ENCODE measurements at places on chromosomes 12 and 14.

GRCh38 chr12:117134059-117134458 is 34.8 kb upstream of the TESC start:
- peak; percentile 10 for DNase-seq

DNA sequence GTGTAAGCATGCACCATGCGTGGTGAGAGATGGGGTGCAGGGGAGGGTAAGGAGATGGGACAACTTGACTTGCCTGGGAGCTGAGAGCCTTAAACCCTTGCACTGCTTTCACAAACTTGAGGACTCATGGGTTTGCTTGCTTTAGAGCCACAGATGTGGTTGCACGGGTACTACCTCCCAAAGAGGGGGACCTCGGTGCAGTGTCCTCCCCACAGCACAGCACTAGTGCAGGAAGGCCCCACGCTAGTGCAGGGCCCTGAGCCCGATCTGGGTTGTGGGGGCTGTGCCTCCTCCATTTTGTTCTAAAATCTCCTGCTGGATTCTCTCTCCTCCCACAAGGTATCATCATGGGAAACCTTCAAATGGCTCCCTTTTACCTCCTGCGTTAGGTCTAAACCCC is 11.2 kb downstream of the KRT72 start:
- DNase-seq, result no peak

DNA sequence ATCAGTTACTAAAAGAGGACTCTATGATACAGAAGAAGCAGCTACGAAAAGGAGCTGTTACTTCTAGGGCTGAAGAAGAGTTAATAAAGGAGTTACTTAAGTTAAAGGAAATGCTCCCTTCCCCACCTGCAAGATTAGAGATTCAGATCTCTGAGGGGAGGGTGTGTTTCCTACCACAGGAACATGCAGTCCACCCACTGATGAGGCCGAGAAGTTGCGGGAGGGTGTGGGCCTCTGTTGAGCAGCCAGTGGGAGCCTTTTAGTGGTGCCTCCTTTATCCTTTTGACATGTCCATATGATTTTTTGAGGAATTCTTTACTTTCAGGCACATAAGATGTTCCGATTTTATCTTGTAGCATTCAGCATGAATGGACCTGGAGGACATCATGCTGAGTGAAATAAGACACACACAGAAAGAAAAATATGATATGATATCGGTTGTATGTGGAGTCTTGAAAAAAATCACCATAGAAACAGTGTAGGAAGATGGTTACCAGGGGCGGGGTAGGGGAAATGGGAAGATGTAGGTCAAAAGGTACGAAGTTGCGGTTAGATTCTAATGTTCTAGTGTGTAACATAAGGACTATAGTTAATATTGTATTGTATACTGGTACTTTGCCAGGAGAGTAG is 4.4 kb upstream of the M6PR start:
- DNase-seq, result peak; percentile 20

DNA sequence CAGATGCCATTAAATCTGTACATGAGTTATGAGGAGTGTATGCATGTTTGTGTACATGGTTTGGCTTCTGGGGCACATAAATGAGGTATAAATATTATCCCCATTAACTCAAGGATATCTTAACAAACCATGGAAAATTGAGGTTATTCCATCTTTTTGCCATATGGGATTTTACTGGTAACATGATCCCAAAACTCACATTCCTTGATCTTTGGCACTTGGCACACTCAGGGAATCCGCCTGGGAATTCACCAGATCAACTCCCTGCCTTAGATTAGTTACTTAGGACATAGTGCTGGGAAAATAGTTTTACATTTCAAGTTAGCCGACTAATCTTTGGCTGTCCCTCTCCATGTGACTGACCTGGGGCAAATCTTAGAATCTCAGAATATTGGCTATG is 16.9 kb downstream of the CDKN1B start:
- no peak for DNase-seq

DNA sequence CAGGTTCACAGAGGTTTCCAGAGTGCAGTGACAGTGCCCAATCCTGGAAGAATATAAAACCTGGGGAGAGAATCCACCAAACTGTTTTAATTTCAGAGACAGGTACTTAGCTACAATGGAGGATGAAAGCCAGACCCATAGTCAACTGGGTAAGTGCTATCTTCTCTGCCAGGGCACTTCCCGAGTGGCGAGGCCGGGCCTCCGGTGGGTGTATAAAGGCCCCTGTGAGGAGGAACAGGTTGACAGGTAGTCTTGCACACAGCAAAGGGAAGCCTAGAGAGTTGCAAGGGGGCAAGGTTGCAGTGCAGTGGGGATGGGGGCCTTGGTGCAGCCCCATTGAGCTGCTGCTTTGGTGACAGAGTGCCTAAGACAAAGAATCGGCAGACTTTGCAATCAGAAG is 130.7 kb downstream of the SLC38A6 start:
- DNase-seq, result no peak

DNA sequence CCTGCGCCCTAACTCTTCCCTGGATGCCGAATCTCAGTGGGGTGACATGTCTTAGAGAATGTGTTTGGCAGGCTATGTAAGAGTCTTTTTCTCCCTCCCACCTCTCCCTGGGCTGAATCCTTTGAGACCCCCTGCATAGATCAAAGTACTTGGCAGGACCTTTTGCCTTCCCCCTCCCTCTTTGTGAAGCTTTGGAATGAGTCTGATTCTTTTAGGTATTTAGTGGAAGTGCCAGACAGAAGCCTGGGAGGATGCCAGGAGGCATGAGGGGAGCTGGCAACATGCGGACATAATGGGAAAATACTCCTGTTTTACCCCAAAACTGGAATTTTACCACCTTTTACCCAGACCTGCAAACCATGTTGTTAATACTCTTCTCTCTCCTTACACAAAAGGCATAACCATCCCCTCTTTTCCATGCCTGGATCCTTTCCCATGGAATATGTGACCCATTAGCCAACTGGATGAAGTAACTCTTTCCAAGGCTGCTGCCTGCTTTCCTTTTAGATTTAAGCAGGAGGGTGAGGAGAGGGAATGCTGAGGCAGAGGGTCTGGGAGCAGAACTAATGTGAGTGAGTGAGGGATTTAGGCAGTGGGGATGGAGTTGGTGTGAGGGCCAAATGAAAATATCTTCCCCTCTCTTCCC is 41.7 kb downstream of the TTLL5 start:
- DNase-seq, result no peak

DNA sequence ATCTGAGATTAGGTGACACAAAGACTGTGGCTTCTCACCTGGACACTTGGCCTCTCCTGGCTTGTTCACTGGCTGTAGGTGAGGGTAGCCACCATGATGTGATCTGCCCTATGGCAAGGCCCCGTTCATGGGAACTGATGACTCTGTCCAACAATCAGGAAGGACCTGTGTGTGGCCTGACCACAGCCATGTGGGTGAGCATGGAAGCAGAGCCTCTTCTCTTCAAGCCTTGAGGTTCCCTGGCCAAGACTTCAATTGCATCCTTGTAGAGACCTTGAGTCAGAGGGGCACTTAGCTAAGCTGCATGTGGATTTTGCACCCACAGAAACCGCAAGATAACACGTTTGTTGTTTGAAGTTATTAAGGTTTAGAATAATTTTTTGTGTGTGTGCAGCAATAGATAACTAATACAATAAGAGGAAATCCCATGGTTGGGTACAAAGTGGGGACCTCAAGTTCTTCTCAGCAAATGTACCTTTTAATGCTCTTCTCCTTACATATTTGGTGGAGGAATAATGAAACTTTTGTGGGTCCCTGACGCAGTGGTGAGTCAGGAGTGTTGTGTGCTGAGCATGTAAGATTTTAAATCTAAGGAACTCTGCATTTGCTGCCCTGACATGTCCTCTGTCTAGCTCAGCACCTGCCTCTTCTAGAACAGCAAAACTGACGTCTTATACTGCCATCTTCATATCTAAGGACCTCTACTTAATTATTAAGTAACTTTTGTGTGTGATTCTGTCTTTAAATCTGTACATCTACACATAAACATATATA is 27.5 kb upstream of the PLEKHG7 start:
- no peak for DNase-seq
